ENCODE measurements at places on chromosomes 3 and 15. TPM values are rescaled to one million over a fixed set of nuclear protein-coding genes. Genes with fewer than 3 reads are reported as not detected.

LYZL4 gene
- total RNA-seq, result not detected

UROC1 gene
- 0.11 TPM for total RNA-seq

ITIH3 gene
- not detected for total RNA-seq

IQCF5 gene
- not detected for total RNA-seq

DUOX2 gene
- total RNA-seq, result not detected

UBAP1L gene
- 16.6 TPM for total RNA-seq

FANCI gene
- total RNA-seq, result 9.4 TPM

ST8SIA2 gene
- total RNA-seq, result not detected

HIGD2B gene
- total RNA-seq, result not detected

NANOGP8 gene
- total RNA-seq, result not detected

RABL3 gene
- total RNA-seq, result 34.9 TPM

KCNMB2 gene
- total RNA-seq, result not detected

SLC28A1 gene
- not detected for total RNA-seq

CHRNA7 gene
- total RNA-seq, result not detected

AGBL1 gene
- total RNA-seq, result not detected

TIMP4 gene
- not detected for total RNA-seq

GOLGA6L24 gene
- not detected for total RNA-seq

PLS1 gene
- 3.2 TPM for total RNA-seq

GASK1A gene
- 0.14 TPM for total RNA-seq

ZNF501 gene
- total RNA-seq, result 3.9 TPM

TBCCD1 gene
- total RNA-seq, result 21.4 TPM

AHSG gene
- not detected for total RNA-seq

Data from naive thymus-derived CD8-positive, alpha-beta T cell (primary cell).